GM12892 (cell line): ENCODE measurements at places on chromosomes 6 and 20.
A peak's percentile ranks its signal among the peaks of the same experiment; 100 is the strongest.

DNA sequence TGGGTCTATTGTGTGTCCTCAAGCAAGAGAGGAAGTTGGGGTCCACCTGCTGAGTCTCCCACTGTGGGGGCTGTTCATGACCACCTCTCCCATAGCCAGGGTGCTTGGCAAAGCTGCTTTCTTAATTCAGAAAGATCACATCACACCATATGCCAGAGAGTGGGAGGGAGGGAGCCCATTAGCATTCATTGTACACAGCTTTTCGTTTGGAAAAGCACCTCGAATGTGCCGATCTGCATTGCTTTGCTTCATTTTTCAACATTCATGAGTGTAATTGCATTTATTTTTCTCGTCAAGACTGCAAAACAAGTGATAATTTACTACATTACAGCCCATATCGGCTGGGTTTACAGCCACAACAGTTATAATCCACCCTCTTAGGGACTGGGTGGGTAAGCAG is 327.3 kb downstream of the PTPRT start:
- DNase-seq = no peak

DNA sequence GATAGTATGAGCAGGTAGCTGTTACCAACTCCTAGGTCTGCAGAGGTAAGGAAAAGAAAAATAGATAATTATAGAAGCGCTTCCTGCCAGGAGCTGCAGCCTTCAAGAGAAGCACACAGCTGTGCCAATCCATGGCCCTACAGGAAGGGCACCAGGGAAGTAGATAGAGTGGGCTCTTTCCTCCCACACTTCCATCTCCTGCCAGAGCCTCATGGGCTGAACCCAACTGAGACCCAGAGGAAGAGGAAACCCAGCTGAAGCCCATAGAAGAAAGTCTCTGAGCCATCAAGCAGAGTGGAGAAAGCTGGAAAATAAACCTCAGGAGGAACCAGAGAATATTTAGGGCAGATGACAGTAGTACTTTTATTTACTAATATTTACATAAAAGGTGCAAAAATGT is 146.7 kb upstream of the ATXN1 start:
- DNase-seq = no peak

- no peak for DNase-seq
Observed at GRCh38 chr6:43405354-43405753, 22.0 kb upstream of the ABCC10 start.

- no peak for DNase-seq
Observed at GRCh38 chr20:1563598-1563997, 6.1 kb upstream of the SIRPD start.

DNA sequence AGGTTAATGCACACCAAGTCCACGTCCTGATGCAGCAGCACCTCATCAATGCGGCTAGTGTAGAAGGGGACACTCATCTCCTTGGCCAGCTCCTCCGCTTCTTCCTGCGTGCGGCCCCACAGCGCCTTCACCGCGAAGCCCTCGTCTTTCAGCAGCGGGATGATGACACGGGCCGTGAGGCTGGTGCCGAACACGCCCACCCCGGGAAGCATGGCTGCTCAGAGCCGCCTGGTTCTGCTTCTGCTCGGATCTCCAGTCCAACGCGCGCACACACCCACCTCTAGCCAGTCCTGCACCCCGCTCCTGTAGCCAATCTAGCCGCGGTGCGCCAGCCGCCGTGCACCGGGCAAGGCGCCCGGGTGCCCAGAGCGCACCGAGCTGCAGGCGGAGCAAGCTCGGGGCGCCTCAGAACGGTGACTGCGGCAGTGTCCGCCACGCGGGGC is 700 bp downstream of the GFOD1 start:
- peak; percentile 52 for DNase-seq

DNA sequence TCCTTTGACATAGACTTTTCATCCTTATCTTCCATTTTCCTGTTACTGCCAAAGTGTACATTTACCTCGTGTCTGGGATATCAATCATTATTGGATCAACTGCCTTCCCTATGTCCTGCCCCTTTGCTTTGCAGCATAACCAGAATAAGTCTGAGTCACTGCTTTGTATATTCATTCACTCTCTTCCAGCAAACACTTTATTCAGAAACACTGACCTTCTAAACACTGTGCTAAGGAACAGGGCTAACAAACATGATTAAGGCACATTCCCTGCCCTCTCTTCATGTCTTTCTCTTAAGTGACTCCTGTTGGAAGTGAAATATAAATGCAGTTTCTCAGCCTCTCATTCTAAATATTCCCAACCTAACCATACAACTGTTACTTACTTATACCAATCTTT is 66.9 kb downstream of the COL19A1 start:
- DNase-seq = no peak

DNA sequence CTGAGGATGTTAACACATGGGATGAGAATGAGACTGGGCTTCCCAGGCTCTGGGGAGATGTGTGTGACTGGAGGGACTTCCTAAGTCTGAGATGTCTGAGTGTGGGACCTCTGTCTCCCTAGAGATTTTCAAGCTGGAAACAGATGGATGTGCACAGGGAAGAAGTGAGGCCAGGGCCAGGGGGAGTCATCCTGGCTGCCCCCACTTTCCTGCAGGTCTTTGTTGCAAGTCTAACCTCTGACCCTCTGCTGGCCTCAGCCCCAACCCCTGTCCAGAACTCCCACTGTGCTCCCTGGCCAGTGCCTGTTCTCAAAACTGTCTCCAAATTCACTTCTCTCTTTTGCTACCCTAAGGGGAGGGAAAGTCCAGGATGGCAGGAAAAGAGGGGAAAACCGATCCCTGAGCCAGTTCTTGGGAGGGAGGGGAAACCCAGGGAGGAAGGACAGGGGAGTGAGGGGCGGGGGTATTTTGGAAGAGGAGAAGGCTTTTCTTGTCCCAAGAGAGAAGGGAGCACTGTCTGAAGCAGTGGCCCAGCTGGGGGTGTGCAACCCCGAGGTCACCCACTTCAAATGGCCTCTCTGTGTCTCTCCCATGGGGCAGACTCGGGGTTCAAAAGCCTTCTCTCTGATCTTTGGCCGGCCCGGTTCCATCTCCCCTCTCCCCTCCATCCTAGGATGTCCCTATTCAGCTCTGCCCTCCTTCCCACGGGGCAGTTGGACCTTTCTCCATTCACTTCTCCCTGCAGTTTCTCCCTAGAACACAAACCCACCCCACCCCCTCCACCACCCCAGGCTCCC is 3.1 kb downstream of the PPP1R18 start:
- DNase-seq = no peak

- no peak for DNase-seq
Observed at GRCh38 chr6:48985025-48985424, 478.0 kb downstream of the MMUT start.

- no peak for DNase-seq
Observed at GRCh38 chr6:967701-968100, 274.8 kb upstream of the EXOC2 start.

GRCh38 chr6:112934433-112935327 is 587.5 kb downstream of the RFPL4B start:
- DNase-seq = no peak

- no peak for DNase-seq
Observed at GRCh38 chr20:43579861-43580793, 10.6 kb upstream of the IFT52 start.

GRCh38 chr6:84764332-84765049 is at the start of gene TBX18:
TBX18 (minus strand) TSS chr6:84764598; CDS start chr6:84764181, 417 bp downstream.
- no peak for DNase-seq

DNA sequence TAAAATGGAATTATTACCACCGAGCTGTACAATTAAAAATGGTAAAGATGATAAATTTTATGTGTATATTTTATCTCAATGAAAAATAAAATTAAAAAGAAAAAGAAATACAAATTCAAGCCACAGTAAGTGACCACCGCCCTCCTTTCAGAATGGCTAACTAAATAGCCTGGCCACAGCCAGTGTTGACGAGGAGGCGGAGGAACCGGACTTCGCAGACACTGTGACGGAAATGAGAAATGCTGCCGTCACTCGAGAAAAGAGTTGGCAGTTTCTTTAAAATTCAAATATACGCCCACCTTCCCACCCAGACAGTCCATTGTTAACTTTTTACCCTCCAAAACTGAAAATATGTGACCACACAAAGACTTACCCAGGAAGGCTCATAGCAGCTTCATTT is 50.0 kb downstream of the FOXF2 start:
- DNase-seq = no peak

GRCh38 chr20:4951299-4951698 is 50.0 kb downstream of the SLC23A2 start:
- DNase-seq = no peak

GRCh38 chr6:14452567-14453527 is 335.3 kb downstream of the CD83 start:
- DNase-seq = no peak

- DNase-seq = no peak
Observed at GRCh38 chr6:80639181-80639629, 532.7 kb downstream of the BCKDHB start.

DNA sequence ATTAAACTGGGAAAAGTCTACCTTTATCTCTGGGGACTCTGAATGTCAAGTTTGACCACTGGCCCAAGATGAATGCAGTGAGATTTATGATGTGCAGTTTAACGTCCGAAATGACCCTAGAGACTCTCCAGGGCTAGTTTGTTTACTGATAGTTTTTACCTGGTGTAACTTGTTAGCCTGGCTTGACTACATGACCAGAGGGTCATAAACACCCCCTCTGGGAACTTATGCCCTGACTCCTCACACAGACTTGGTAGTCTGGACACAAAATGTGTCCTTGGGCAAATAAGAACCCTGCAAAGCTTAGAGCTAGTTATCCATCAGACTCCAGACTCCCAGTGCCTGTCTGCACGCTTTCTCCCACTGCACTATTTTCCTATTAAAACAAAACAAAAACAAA is 606.5 kb downstream of the HACE1 start:
- no peak for DNase-seq

- DNase-seq = no peak
Observed at GRCh38 chr20:64232794-64233193, 22.8 kb upstream of the PCMTD2 start.

- DNase-seq = no peak
Observed at GRCh38 chr20:50425076-50425475, 85.1 kb upstream of the PTPN1 start.
